ENCODE measurements at places on chromosomes 13 and 19.

DNA sequence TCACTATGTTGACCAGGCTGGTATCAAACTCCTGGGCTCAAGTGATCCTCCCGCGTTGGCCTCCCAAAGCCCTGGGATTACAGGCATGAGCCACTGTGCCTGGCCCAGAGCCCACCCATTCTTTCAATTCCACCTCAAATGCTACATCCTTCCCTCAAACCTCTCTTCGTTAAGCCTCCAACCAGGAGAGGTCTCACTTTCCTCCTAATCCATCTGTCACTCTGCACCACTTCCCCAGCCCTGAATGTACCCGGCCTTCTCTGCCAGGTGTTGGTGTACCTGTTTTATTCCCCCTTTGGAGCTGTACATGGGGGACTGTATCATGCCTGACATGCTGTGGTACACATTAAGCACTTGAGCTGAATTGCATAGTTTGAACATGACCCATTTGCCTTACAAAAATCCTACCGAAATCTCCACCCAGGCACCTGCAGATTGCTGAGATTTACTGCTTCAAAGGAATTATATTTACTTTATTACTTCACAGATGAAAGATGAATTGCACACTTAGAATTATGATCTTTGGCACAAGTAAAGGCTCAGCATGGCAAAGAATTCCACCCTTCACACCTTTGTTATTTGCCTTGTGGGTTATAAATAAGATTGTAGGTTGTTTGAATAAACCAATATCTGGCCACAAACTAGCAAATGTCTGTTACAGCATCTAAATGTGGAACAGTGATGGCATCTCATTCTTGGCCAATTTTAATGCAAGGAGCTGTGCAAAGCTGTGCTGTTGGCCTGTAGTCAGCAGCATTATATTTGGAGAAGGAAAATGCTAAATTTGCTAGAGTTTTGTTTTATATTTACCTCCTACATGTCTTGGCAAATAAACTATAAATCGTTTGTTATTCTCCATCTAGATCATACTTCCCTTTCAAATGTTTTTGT, 15.6 kb upstream of the WASF3 start:
- peak; percentile 56 for DNase-seq

- no peak for DNase-seq
These were observed 197.9 kb downstream of the SUCLA2 start for GRCh38 chr13:47803131-47803530.

- DNase-seq, result no peak
These were observed 931.0 kb upstream of the MIR17HG start for GRCh38 chr13:90416519-90416918.

DNA sequence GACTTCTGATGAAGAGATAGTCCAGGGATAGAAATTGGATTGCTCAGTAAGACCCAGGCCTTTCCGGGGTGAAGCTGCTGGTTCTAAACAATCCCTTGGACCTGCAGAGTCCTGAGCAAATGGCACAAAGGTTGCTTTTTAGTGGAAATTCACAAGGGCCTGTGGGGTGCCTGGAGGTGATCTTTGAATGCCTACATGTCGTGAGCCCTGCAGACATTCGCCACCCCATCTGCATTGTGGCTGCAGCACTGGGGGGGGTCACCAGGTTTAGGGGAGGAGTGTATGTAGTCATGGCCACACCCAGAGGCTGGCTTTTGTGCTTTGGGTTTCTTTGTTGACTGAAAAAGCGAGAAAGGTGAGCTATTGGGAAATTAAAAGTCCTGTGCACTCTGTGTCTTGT, 41.4 kb downstream of the SLC7A9 start:
- DNase-seq, result no peak

- DNase-seq, result no peak
These were observed 151.6 kb downstream of the SLITRK1 start for GRCh38 chr13:83730674-83731073.

- DNase-seq, result no peak
These were observed 272.0 kb downstream of the FOXO1 start for GRCh38 chr13:40394304-40394985.

GRCh38 chr13:71169180-71169579, 697.8 kb downstream of the DACH1 start:
- no peak for DNase-seq

- DNase-seq, result no peak
These were observed 315.6 kb downstream of the DLEU7 start for GRCh38 chr13:50527612-50528509.

DNA sequence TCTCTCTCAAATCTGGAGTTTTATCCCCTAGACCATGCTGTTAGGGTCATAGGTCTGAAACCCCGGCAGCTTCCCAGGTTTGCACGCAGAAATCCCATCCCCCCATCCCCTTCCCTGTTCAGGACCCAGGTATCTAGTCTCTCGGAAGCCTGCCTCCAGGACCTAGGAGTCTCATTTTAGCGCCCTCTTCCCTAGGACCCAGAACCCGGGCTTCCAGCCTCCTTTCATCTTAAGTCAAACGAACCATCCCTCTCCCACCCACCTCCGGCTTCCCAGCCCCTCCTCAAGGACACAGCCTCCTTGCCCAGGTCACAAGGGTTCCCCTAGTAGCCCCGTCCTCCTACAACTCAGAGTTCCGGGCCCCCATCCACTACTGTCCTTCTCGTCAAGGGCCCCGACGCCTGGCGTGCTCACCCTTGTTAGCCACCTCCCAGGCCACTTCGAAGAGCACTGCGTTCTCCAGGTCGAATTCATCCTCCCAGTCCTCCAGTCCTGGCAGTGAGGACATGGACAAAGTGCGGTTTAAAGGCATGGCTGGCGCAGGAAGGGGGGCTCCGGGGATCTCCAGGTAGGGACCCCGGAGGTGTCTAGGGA, 431 bp downstream of the GYS1 start:
- DNase-seq, result no peak

- no peak for DNase-seq
These were observed 14.1 kb downstream of the SUGP1 start for GRCh38 chr19:19306191-19306590.

DNA sequence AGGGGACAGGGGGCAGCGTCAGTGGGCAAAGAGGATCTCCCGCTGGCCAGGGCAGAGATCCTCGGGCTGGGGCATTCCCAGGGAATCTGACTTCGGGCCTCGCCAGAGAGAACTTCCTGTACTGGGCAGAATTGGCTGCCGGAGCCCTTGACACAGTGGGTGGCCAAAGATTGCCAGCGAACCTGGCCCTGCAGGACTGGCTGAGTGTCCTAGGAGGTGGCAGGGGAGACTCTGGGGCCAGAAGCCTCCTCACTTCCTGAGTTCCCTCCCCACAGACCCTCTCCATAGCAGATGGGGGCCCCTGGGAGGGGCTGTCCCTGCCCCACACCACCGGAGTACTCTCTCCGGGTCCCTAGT, 19.3 kb downstream of the DPP9 start:
- no peak for DNase-seq

DNA sequence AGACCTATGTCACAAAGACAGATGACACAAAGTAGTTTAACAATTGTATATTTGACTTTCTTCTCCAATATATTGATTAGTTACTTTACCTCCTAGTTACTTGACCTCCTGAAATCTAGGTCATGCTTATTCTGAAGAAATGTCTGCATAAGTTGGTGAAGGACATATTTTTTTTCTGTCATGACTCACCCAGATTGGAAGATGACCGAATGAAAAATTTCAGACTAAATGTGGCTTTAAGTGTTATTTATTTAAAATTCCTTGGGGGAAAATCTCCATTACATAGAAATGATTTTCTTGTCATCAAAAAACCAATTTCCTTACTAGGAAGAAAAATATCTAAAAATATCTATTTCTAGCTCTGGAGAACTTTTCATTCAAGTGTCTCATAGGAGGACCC, 217.1 kb downstream of the POSTN start:
- no peak for DNase-seq

- no peak for DNase-seq
These were observed 11.6 kb downstream of the ZNF57 start for GRCh38 chr19:2912306-2912705.

GRCh38 chr13:77827332-77827731, 91.3 kb downstream of the EDNRB start:
- DNase-seq, result no peak

DNA sequence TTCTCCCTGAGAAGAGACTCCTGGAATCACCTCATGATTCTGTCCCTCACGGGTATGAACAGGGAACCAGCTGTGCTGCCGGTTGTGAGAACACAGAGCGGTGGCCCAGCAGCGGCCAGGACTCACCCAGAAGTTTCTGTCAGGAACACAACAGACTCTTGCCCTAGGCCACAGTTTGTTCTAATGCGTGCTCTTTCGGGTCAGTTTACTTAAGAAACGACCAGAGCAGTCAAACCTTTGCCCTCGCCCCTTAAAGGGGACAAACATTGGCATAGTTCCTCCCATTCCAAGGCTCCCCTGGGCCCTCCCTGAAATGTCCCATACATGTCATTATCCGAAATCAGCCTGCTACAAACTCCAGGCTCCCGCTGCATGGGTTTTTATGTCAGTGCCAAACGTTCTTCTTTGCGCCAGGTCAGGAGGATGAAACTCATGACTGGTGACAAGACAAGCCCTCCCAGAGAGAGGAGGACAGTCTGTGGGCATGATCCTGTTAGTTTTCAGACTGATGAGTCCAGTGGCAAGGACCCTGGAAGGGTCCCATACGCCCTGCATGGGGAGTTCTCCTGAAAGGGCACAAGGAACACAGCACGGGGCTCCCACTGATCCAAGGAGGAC, 18.3 kb downstream of the ZIC5 start:
- no peak for DNase-seq

DNA sequence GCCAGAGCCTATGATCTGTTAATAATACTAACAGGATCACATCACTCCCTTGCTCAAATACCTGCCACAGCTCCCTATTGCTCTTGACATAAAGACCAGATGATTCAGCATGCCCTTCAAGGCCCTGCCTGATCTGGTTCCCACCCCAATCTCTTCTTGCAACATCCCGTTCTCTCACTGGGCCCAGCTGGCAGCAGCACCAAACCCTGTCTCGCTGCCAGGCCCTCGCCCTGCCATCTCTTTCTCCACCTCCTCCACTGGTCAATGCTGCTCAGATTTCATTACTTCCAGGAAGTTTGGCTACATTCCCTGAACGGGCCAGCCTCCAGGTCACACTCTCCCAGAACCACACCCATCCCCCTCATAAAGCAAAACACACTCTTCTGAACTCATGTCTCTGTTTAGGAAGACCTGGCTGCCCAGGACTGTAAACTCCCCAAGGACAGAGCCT, 8.6 kb upstream of the BCAT2 start:
- no peak for DNase-seq

DNA sequence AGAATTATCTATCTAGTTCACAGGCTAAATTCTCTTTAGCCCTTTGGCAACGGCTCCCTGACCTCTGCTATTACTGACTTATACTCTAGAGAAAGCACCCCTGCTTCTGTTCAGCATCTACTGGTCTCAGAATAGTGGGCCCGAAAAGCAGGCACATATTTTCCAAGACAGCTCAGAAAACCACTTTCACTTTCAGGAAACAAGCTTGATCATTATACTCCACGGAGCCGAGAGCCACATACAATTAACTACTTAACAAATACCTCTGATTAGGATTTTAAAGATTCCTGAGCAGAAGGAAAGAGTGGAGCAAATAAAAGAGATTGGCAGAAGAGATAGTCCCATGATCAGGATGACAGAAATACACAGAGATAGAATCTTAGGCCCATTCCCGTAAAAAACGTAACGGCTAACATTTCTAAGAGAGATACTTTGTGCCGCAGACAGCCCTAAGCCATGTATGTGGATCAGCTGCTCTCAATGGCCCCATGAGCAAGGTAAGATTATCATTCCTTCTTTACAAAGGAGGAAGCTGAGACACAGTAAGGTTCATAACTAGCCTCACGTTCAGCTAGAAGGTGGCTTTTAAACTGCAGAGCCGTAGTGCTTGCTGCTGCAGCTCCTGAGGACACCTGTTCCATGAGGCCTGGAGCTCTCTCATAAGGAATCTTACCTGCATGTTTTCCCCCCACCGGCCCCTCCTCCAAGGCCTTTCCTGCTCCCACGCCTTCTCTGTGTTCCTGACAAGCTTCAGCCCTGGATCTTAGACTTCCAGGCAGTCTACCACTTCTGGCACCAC, 227.2 kb downstream of the FOXO1 start:
- DNase-seq, result no peak

GRCh38 chr13:33696530-33696929, 121.4 kb upstream of the RFC3 start:
- no peak for DNase-seq

GRCh38 chr13:113972451-113973217, 1.2 kb downstream of the C13orf46 start:
- DNase-seq, result no peak

DNA sequence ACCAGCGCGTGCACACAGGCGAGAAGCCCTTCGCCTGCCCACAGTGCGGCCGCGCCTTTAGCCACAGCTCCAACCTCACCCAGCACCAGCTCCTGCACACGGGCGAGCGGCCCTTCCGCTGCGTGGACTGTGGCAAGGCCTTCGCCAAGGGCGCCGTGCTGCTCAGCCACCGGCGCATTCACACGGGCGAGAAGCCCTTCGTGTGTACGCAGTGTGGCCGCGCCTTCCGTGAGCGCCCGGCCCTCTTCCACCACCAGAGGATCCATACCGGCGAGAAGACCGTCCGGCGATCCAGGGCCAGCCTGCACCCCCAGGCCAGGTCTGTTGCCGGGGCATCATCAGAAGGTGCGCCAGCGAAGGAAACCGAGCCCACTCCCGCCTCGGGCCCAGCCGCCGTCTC, 4.4 kb upstream of the ZNF446 start:
- no peak for DNase-seq

DNA sequence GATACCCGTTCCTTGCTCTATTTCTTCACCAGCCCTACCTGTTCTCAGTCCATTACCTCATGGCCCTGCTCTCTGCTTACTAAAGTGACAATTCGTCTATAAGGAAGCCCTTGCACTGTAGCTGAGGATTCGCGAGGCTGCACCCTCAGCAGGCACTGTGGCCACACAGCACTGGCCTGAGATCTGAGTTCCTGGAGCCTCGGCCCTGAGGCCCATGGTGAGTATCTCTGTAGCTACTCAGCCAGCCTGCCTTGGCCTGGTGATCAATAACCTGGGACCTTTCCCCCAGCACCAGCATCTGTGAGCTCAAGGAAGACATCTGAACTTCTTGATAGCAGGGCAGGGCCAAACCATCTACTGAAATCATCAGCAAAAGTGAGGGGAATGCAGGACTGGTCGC, 90.7 kb downstream of the RGCC start:
- no peak for DNase-seq

DNA sequence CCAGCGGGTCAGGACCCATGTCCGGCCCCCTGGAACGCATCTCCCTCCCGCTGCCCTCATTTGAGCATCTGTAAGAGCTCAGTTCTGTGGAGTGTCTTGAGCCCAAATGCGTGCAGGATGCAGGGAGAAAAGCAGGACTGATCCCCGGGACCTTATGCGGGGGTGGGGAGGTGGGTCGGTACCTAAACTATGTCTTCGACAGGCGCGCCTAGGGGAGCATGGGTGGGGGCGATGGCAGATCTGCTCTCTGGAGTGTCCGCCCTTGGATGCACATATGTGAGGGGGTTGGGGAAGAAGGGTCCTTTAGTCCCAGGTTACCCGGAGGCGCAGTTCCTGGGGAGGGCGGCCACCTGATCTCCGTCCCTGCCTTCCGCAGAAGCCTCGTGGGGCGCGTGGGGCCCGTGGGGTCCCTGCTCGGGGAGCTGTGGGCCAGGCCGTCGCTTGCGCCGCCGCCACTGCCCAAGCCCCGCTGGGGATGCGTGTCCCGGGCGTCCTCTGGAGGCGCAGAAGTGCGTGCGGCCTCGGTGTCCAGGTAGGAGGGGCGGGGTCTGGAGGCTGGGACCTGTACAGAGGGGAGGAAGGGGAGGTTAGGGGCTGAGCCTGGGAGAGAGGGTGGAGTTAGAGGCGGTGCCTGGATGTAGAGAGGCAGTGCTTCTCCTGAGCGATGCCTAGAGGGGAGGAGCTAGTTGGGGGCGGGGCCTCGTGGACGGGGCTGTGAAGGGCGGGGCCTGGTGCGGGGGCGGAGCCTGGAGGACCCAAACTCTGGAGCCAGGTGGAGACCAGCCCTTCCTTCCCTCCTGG, 2.9 kb downstream of the CILP2 start:
- DNase-seq, result no peak

- DNase-seq, result peak; percentile 56
These were observed 31.2 kb downstream of the IGFL2 start for GRCh38 chr19:46179076-46179759.
